Pancreas (tissue), 10 donors: ENCODE measurements at places on chromosomes 12 and 14. TPM values are rescaled to one million over a fixed set of nuclear protein-coding genes. Genes with fewer than 3 reads are reported as not detected.

- H3K27ac ChIP-seq = no peak overlapping the region
- no peak overlapping the region for H3K4me3 ChIP-seq
- H3K4me1 ChIP-seq = peaks cover 6% of the 10 kb centered on the region
- H3K27me3 ChIP-seq = no peaks in the 10 kb centered on the region
- peak; percentile 69 for DNase-seq
- peaks cover 5% of the 10 kb centered on the region for H3K36me3 ChIP-seq
Measured at GRCh38 chr12:6241495-6241894, 41.3 kb downstream of the CD9 start.

The NR1H4 gene
- total RNA-seq = 6.6 TPM

DNA sequence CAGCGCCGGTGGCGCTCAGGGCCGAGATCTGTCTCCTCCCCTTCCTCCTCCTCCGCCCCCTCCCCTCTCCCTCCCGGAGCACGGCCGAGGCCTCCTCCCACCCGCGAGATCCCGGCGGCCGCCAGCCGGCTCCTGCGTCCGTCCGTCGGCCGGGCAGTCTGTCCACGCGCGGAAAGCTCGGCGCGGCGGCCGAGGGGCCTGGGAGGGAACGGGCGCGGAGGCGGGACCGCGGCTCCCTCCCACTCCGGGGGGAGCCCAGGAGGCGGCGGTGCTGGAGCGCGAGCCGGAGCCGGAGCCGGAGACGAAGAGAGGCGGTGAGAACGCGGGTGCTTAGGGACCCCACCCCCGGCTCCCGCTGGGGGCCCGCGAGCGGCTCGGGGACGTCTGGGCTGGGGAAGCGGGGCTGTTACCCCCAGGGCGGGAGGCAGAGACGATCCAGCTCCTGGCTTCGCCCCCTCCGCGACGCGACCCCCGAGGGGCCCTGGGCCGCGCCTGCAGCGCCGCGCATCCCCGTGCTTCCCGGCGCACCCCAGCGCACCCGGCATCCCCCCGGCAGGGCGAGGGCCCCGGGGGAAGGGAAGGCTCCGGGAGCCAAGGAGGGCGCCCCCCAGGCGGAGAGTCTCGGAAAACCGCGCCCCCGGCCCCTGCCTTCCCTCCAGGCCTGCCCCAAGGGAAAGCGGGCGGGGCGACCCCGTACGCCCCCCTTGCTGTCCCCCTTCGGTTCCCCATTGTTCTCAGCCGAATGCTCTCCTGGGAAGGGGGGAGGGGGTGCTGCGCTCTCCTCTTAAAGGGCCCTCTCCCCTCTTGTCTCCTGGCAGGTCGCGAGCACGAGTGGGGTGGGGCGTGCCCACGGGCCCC, at the start of gene DTX1:
TSS of gene DTX1 (plus strand) at position 100 of the 858 bp plus-strand sequence. CDS start 1,463 bp downstream, outside the sequence.
- no peaks in the 10 kb centered on the region for H3K27me3 ChIP-seq
- H3K4me3 ChIP-seq = peak within 1 kb of the TSS; percentile 53
- no peaks in the 10 kb centered on the region for H3K4me1 ChIP-seq
- peak within 1 kb of the TSS; percentile 28 for H3K27ac ChIP-seq

The RASAL1 gene
- total RNA-seq = 2.0 TPM

DNA sequence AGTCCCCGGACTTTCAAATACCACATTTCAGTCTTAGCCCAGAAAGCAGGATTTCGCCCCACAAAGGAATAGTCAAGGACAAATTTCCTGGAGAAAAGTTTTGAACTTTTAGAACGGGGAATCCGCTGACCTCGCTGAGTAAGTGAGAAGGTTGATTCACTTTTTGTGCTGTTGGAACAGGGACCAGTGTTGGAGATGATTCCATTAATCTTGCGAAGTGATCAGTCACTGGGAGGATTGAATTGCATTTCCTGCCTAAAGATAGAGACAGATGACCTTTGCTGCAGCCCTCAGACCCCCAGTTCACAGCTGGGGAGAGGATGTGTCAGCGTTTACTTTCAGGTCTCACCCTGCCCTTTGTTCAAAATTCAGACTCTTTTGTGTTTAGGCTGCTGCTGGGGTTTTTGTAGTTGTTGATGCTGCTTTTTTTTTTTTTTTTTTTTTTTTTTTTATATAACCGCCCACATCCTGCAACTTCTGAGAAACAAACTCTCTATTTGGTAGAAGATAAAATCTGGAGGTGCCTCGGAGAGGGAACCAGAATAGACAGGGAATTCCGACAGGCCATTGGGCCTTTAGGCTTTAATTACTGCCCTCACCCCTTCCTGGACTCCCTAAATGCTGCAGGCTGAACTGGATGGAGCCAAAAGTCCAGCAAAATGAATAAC, 9.8 kb upstream of the KDM2B start:
- H3K4me1 ChIP-seq = no peaks in the 10 kb centered on the region
- H3K4me3 ChIP-seq = peak overlapping the region; percentile 47
- no peaks in the 10 kb centered on the region for H3K36me3 ChIP-seq
- no peak for DNase-seq
- no peak overlapping the region for H3K27ac ChIP-seq
- no peaks in the 10 kb centered on the region for H3K27me3 ChIP-seq

DNA sequence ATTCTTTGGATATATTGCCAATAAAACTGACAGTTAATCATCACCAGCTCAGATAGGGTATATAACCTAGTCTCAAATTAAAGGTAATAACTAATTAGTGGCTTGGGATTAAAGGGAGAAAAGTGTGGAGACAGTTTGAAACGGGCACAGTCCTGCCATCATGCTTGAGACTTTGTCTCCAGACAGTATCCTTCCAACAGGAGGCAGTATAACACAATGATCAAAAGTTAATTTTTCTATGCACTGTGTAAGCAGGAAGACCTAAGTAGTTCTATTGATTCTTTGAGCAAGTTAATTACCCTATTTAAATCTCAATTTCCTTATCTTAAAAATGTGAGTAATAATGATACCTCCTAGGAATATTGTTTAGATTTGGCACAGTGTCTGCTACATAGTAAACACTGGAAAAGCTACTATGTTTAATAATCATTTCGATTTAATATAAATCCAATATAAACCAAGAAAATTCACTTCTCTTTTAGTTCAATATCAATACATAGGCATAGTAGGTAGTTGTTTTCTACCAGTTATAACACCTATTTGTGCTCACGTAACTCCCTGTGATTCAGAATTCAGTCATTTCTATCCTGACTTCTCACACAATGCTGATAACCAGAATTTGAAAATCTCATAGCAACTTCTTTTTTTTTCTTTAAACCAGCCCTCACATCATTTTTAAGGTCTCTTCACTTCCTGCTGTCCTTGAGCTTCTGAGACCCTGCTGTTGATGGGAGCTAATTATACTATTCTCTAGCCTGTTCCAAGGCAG, 53.7 kb downstream of the GALNT4 start:
- no peaks in the 10 kb centered on the region for H3K27me3 ChIP-seq
- H3K27ac ChIP-seq = no peak overlapping the region
- H3K4me1 ChIP-seq = no peaks in the 10 kb centered on the region
- no peak for DNase-seq

DNA sequence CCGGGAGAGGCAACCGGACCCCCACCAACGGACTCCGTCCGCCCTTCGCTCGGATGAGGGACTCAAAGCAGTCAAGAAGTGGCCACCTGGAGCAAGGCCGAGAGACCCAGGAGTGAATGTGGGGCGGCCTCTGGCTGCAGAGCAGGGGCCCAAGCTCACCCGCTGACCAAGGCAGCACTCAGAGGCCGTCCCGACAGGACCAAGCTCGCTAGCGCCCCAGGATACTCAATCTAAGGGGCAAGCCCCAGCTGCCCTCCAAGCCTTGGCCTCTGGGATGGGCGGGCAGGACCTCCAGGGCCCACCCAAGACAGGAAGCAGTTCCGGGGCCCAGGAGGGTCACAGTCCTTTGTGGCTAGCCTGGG, 936 bp downstream of the AKT1 start:
- H3K4me3 ChIP-seq = peak overlapping the region; percentile 79
- DNase-seq = peak; percentile 55
- peak overlapping the region; percentile 66 for H3K27ac ChIP-seq
- H3K27me3 ChIP-seq = no peaks in the 10 kb centered on the region
- peaks cover 26% of the 10 kb centered on the region for H3K4me1 ChIP-seq

DNA sequence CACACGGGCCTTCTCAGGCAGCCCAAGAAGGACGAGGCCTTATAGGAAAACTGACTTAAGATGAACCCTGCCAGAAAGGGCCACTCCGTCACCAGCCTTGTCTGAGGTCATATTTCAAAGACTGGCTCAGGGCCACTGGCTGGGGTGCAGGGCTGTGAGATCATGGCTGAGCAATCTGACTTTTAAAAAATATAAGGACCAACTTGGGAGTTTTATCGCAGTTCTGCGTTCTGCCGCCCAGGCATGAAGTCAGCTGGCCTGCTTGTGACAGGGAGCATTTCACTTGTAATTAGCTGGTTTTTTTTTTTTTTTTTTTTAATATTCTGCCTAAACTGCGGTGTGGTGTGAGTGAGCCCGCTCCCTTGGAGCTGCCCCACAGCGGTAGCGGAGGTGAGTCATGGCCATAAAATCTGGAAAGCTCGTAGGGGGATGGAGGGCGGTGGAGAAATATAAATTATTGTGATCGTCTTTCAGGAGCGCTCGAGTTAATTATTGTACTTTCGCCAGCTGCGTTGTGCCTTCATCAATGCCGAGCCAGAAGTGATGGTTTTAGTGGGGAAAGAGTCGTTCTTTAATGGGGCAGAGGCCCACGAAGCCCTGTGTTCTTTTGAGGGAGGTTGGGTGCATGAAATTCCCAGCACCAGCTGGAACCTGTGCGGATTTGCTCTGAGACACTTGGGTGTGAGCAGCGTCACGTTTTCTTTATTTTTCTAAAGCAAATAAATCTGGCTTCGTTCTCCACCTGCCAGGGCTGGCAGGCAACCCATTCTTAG, 231.9 kb downstream of the C12orf75 start:
- no peaks in the 10 kb centered on the region for H3K27me3 ChIP-seq
- no peak overlapping the region for H3K4me3 ChIP-seq
- no peak for DNase-seq
- peak overlapping the region; percentile 19 for H3K27ac ChIP-seq
- no peaks in the 10 kb centered on the region for H3K4me1 ChIP-seq

GRCh38 chr12:48972952-48973483, 1.5 kb upstream of the WNT10B start:
- no peak for DNase-seq
- H3K27ac ChIP-seq = no peak overlapping the region
- H3K36me3 ChIP-seq = no peaks in the 10 kb centered on the region
- H3K4me1 ChIP-seq = no peaks in the 10 kb centered on the region
- no peaks in the 10 kb centered on the region for H3K27me3 ChIP-seq

DNA sequence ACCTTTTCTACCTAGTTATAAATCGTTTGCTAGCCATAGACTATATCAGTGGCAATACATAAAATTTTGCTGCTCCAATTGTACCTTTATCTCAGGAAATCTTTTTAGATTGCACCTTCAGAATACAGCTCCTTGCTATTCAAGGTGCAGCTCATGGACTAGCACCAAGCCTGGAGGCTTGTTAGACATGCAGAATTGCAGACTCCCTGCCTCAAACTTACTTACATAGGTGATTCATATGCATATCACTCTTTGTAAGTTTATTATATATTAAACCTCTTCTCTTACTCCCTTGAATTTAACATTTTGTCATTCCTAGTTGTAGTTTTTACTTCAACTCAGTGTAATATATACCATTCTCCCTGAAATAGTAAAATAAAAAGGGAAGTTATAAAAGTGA, 195.4 kb upstream of the PDZRN4 start:
- no peak overlapping the region for H3K4me3 ChIP-seq
- no peak for DNase-seq
- H3K27me3 ChIP-seq = no peaks in the 10 kb centered on the region
- no peak overlapping the region for H3K27ac ChIP-seq
- H3K36me3 ChIP-seq = no peaks in the 10 kb centered on the region
- no peaks in the 10 kb centered on the region for H3K4me1 ChIP-seq

The KRT73 gene
- total RNA-seq = not detected

DNA sequence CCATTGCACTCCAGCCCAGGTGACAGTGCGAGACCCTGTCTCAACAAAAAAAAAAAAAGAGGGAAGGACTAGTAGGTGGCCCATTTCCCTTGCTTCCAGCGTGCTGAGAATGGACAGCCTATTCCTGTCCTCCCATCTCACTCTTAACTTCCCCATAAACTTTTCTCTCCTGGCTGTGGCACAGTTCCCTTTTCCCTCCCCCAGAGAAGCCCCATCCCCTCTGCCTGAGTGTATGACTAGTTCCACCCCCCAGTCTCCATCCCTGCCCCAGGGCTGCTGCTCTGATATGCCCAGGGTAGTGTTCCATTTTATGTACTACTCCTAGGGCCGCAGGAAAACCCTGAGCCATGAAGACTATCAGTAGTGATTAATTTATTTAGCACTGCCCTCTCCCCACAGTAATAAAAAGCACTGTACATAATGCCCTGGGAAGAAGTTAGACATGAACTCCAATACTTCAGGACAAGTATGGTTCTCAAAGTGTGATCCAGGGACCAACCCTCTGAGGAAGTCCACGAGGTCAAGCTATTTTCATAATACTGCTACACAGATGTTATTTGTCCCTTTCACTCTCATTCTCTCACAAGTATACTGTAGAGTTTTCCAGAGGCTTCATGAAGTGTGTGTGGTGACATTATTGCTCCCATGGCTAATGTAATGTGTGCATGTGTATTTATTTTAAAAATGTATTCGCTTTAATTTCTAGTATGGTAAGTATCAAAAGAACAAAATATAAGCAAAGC, 11.5 kb upstream of the CHD4 start:
- no peak overlapping the region for H3K27ac ChIP-seq
- H3K27me3 ChIP-seq = no peaks in the 10 kb centered on the region
- no peaks in the 10 kb centered on the region for H3K4me1 ChIP-seq
- no peak for DNase-seq

GRCh38 chr12:27946421-27946820, 26.1 kb downstream of the PTHLH start:
- DNase-seq = no peak
- no peak overlapping the region for H3K4me3 ChIP-seq
- no peaks in the 10 kb centered on the region for H3K4me1 ChIP-seq
- H3K27me3 ChIP-seq = no peaks in the 10 kb centered on the region
- no peaks in the 10 kb centered on the region for H3K36me3 ChIP-seq
- no peak overlapping the region for H3K27ac ChIP-seq

The OR4K15 gene
- total RNA-seq = not detected

The ASCL1 gene
- 0.21 TPM for total RNA-seq

GRCh38 chr12:65728455-65728847, 95.8 kb upstream of the HMGA2 start:
- no peaks in the 10 kb centered on the region for H3K4me1 ChIP-seq
- no peak for DNase-seq
- peaks cover 45% of the 10 kb centered on the region for H3K27me3 ChIP-seq
- H3K27ac ChIP-seq = no peak overlapping the region
- H3K36me3 ChIP-seq = no peaks in the 10 kb centered on the region
- no peak overlapping the region for H3K4me3 ChIP-seq

The PITPNM2 gene
- 5.0 TPM for total RNA-seq

The PGF gene
- 4.4 TPM for total RNA-seq

DNA sequence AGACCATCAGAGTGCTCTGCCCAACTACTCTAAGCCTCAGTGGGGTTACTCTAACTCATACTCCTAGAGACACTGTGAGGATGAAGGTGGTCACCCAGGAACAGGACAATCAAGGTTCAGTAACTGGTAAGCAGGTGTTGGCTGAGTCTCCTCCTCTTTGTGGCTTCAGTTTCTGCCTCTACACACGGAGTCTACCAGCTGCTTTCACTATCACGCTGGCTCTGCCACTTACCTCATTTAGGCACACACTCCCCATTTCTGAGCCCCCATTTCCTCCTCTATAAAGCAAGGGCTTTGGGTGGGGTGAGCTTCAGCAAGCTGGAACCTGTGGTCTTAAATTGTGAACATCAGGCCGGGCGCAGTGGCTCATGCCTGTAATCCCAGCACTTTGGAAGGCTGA, 7.3 kb upstream of the TCHP start:
- no peaks in the 10 kb centered on the region for H3K27me3 ChIP-seq
- no peak overlapping the region for H3K27ac ChIP-seq
- H3K4me1 ChIP-seq = no peaks in the 10 kb centered on the region
- DNase-seq = no peak
- H3K4me3 ChIP-seq = no peak overlapping the region

The IL26 gene
- total RNA-seq = not detected

- no peaks in the 10 kb centered on the region for H3K4me1 ChIP-seq
- H3K27ac ChIP-seq = no peak overlapping the region
- no peak overlapping the region for H3K4me3 ChIP-seq
- no peak for DNase-seq
- H3K36me3 ChIP-seq = no peaks in the 10 kb centered on the region
Measured at GRCh38 chr12:74900232-74900631, 309.4 kb downstream of the KCNC2 start.
